ENCODE measurements at places on chromosomes 13 and 19.

DNA sequence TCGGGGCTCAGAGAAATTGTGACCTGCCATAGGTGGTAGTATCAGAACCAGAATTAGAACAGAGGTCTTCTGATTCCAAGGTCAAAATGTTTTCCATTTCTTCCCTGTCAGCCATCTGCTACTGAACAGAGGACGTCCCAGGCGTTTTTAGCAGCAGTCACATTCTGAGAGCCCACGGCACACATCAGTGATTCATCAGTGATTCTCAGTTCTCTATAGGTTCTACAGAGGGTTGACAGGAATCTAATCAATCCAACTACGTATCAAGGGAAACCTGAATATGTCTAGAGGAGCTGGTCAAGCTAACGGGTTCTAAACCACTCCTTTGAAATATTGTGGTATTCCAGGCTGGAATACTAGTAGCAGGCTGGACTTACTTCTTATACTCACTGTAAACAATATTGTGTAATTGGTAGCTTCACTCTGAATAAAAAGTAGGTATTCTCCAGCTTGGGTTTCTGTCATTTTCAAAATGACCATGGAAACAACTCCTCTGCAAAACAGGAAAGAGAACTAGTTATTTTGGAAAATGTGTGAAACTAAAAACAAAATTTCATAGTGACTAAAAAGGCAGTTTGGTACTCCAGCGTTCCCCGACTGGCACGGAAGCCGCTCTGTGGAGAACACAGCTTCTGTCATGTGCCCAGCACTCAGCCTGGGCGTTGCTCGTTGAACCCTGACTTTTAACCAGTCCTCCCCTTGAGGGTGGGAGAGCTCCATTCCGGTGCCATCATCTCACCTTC, 43.2 kb downstream of the FLT3 start:
- DNase-seq, result no peak

DNA sequence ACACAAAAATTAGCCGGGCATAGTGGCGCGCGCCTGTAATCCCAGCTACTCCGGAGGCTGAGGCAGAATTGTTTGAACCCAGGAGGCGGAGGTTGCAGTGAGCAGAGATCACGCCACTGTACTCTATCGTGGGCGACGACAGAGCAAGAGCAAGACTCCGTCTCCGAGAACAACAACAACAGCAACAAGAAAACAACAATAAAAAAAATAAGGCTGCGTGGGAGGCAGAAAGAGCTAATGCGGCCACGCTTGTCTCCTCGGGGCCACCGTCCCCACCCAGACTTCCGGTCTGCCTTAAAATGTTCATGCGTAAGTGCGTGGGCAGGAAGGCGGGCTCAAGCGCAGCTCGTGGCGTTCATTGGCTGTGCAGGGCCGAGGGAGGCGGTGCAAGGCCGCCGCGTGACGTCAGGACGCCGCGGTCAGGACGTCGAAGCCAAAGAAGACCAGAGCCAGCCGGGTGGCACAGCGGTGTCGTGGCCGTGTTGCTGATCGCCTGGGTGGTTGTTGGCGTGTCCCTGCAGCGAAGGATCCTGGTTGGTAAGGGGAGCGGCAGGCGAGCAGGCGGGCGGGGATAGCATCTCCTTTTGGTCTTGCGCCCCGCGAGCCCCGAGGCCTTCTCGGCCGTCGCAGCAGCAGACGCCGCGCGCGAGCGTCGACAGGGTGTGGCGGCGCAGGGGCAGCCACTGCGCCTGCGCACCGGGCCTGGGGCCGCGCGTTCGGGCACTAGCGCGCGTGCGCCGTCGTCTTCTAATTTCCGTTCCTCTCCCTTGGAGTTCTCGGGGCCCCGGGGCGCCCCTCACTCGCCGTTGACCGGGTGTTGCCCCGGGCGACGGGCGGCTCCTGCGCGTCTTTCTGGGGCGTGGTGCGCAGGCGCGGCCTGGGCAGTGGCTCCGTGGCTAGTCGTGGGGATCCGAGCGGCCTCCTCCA, at the start of gene LENG8:
Gene LENG8, plus strand, starts transcription at position 426 of the 927 bp plus-strand sequence. CDS start 2,146 bp downstream, outside the sequence.
- DNase-seq, result peak; percentile 100

GRCh38 chr19:32675720-32676185, at the start of gene RGS9BP:
Gene RGS9BP, plus strand, starts transcription at chr19:32675848. Its CDS starts 416 bp downstream, at chr19:32676264.
- DNase-seq, result peak; percentile 72

DNA sequence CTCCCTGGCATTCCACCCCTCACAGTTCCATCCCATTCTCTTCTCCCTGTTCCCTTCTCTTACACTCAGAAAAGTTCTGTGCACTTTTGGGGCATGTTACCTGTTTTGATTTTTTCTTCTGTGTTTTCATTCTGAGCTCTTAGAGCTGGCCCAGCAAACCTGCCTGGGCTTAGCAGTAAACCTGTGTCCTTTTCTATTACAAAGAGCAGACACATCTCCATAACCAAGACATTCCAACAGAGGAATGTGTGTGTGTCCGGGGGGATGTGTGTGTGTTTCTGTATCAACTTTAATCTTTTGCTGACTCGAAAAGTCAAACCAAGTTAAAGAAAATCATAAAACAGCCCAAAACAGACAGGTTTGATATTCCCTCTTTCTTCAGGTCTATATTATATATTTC, 49.1 kb upstream of the SOX21 start:
- DNase-seq, result no peak

GRCh38 chr13:110636053-110636475, 20.7 kb downstream of the NAXD start:
- DNase-seq, result no peak

- DNase-seq, result peak; percentile 60
Measured at GRCh38 chr19:4456843-4457653, 546 bp downstream of the UBXN6 start.

DNA sequence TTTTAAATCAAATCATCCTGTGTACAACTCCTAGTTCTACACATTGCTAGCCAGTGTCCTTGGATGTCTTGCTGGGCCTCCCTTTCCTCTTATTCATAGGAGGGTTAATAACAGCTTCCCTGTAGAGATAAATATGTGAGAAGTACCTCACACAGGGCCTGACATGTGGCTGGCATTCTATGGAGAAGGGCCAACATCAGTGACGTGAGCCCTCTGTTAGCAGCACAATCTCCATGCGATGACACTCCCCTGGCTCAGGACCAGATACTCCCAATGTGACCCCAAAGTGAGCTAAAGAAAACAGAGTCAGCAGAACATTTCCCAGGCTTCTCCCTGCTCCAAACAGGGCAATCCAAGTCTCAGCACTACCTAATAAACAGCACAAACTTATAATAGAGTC, 818.4 kb downstream of the DIAPH3 start:
- DNase-seq, result peak; percentile 40

DNA sequence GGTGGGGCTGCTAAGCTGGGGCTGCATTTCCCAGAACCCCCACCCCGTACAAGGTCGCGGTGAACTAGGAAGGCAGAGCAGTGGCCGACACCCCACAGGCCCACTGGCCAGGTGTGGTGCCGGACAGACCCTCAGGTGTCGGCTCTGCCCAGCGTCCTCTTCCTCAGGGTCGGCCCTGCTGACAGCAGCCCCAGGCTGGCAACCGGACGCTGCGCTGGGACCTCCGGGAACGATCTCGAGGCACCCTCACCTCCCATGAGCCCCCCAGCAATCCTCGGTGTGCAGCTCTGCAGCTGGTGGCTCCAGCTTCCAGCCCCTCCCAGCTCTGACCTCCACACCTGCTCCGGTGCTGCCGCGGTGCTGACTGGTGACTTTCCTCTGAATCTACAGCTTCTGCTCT, 142.9 kb upstream of the SPACA7 start:
- no peak for DNase-seq

- DNase-seq, result no peak
Measured at GRCh38 chr19:48596237-48596636, 10.3 kb upstream of the SPACA4 start.

- DNase-seq, result peak; percentile 47
Measured at GRCh38 chr19:13796301-13797057, 1.2 kb downstream of the ZSWIM4 start.

GRCh38 chr19:679418-680286, 3.5 kb downstream of the FSTL3 start:
- DNase-seq, result peak; percentile 92

- DNase-seq, result no peak
Measured at GRCh38 chr19:1473085-1473851, 5.7 kb downstream of the C19orf25 start.

DNA sequence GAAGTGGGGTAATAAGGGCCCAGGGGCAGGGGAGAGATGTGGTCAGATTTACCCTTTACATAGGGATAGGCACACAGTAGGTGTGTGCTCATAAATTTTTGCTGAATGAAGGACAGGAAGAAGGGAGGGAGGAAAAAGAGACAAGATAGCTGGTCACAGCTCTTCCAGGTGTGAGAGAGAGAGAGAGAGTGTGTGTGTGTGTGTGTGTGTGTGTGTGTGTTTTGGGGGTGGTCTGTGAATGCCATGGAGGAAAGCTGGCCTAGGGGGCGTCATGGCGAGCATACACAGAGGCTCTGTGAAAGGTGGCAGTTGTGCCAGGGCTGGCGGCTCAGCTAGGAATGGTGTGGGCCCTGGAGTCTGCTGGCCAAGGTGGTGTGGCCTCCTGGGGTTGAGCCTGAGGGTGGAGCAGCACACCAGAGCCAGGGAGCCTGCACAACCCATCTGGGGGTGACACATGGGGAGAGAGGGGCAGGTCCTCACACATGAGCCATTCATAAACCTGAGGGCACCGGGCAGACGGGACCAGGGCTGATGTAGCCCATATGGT, 6.0 kb upstream of the PRX start:
- DNase-seq, result no peak

DNA sequence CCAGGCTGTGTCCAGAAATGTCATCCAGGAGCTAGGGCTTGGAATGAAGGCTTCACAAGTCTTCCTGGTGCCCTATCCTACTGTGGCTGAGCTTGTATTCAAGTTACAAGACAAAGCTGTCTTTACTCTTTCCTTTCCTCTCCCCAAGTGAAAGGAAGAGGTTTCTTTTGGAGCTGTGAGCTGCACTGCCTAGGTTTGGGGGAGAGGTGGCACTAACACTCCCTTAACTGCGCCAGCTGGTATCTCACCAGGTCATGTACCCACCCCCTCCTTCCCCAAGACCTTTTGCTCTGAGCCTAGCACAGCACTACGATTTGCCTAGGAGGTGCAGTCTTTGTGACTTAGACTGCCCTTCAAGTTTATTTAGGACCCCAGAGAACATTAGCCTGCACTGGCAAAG, 2053.6 kb upstream of the PRR20A start:
- no peak for DNase-seq

- no peak for DNase-seq
Measured at GRCh38 chr19:41023193-41023592, 32.1 kb downstream of the CYP2B6 start.

- no peak for DNase-seq
Measured at GRCh38 chr13:105816994-105817393, 718.5 kb downstream of the EFNB2 start.

DNA sequence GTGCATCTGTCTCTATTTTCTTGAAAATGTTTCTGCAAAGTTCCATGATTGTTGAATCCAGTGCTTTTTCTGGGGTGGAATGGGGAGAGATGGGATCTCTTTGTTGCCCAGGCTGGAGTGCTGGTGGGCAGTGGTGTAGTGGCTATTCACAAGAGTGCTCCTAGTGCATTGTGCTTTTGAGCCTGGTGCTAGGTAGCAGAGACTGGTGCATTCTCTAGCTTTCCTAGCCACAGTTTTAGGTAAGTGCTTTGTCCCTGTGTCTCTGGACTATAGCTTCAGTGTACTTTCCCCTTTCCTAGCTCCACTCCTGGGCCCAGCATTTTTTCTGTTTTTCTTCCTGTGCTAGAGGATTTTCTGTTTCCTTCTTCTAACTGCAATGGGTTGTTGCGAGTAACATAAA, 825.6 kb downstream of the SLITRK6 start:
- DNase-seq, result no peak

DNA sequence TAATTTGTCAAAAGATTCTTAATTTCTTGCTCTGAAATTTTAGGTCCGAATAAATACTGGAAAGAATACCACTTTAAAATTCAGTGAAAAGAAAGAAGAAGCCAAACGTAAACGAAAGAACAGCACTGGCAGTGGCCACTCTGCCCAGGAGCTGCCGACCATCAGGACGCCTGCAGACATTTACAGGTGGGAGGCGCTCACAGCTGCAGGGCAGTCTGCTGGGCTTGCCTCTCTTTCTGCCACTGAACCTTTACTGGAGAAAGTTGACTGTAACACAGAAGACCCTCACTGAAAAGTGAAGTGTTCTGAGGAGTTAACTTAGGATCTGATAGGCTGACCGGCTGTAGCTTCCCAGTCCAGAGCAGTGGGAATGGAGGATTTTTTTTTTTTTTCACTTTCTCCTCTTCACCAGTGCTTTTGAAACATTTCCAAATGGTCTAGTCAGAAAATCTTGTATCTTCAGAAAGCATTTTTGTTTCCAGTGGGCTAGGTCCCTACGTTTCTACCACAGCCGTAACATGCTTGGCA, 69.1 kb downstream of the URI1 start:
- no peak for DNase-seq

- no peak for DNase-seq
Measured at GRCh38 chr19:32238076-32238475, 107.3 kb upstream of the ZNF507 start.

GRCh38 chr19:15926484-15926883, 7.8 kb downstream of the CYP4F11 start:
- no peak for DNase-seq

DNA sequence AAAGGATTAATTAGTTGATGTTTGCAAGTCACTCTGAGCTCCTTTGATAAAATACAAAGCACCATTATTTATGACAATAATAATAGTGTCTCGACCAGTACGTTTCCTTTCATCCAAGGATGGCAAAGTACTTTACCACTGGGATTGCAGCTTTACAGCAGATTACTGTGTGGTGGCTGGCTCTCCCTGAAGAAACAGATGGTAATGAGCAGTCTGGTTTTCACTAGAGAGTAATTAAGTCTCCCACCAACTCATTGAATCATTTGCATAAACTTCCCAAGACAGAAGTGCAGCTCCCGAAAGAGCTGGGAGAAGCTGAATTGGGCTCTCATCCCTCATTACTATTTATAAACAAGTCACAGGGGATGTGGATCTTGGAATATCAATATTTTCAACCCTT, 48.7 kb downstream of the KLF5 start:
- no peak for DNase-seq

DNA sequence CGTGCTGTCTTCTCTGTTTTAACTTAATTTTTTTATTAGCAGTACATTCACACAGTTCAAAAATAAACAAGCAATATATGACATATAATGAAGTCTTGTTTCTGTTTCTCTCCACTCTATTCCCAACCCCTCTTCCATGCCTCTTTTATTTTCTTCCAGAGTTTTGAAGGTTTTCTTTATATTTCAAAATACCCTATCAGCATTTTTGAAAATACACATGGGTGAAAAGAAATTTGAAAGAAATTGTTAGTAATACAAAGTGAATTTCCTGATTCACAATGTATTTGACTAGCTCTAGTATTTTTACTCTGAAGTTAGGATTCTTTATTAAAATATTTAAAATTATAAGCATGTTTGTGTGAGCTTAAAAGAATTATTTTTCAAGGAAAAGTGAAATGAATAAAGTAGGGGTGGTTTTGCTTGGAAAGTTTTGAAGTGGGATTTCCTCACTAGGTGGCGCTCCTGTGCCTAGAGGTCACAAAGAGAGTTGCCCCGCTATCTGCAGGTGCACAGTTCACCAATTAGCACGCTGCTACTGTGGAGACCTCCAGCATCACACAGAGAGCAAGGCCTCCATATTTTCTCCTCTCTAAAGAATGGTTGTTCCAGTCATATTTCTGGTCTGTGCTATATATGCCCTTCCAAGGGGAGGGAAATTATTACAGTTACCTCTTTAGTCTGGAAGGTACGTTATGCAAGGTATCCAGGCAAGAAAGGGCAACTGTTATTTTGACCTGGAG, 37.6 kb downstream of the SOX21 start:
- DNase-seq, result no peak

GRCh38 chr13:112434937-112435523, 58.9 kb downstream of the SPACA7 start:
- no peak for DNase-seq

- DNase-seq, result peak; percentile 20
Measured at GRCh38 chr13:79405501-79405830, 589 bp downstream of the RBM26 start.

- DNase-seq, result no peak
Measured at GRCh38 chr13:94673851-94674250, 38.5 kb downstream of the SOX21 start.
